MG63 (cell line): ENCODE measurements at places on chromosomes 13 and 19. TPM values are rescaled to one million over a fixed set of nuclear protein-coding genes. Genes with fewer than 3 reads are reported as not detected.

The CPB2 gene
- total RNA-seq = not detected in 2 replicates

The CSNK1G2 gene
- total RNA-seq = 20.1 and 34.5 TPM in 2 replicates

- DNase-seq = no peak
These were observed 78.0 kb upstream of the OXGR1 start for GRCh38 chr13:97072297-97072696.

- DNase-seq = no peak
These were observed 46.1 kb downstream of the ANKRD10 start for GRCh38 chr13:110868720-110869119.
